ENCODE measurements at places on chromosomes 16 and 17.

- DNase-seq = peak; percentile 53
Measured at GRCh38 chr17:74957935-74958740, 14.4 kb downstream of the HID1 start.

- DNase-seq = peak; percentile 30
Measured at GRCh38 chr17:47956791-47957590, 692 bp downstream of the PRR15L start.

DNA sequence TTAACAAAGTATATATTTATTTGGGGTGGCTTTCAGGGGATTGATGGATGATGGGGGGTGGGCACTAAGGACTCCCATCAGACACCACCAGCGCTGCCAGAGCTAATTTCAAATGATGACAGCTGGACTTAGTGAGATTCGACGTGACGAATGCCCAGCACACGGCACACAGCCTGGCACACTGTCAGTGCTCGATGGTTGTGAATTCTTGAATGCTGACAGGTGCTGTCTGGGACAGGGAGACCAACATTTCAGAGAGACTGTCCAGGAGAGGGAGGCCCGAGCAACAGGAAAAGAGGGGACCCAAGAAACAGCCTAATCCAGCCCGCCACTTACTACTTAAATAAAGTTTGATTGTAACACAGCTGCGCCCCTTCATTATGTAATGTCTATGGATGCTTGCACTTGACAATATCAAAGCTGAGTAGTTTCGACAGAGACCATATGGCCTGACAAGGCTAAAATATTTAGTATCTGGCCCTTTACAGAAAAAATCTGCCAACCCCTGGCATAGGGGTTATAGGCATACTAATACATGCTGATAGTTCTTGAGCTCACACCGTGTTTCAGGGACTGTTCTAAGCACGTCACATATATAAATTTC, 6.2 kb upstream of the MPRIP start:
- no peak for DNase-seq

DNA sequence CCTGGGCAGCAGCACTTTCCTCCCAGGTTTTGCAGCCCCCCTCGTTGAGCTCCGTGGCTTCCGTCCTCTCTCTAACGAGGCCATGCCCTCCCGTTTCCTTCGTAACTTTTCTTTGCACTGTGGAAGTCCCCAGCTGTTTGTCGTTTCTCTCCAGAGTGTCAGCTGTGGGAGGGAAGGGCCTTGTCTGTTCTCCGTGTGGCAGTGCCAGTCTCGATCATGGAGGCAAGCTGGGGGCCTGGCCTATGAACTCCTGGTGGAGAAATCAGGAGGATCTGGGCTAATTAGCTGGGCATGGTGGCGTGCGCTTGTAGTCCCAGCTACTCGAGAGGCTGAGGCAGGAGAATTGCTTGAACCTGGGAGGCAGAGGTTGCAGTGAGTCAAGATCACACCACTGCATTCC, 28.3 kb downstream of the TBCD start:
- DNase-seq = no peak

GRCh38 chr17:67241719-67242341, 3.2 kb downstream of the HELZ start:
- DNase-seq = no peak

DNA sequence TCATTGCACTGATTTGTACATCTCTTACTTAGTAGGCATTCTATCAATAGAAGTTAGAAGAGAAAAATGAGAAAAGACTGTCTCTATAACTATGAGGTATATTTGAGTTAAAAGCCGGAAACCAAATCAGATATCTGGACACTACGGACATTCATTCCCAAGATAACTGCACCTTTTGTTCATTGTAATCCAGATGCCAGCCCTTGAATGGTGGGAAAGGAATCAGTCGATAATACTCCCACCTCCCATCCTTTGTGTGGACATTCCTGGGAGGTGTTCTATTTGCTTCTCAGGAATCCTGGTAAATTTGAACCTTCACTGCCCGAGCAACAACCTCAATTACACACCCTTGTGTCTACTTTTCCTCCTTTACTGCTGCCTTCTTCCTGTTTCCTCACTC, 225.2 kb downstream of the CHD9NB start:
- DNase-seq = no peak

DNA sequence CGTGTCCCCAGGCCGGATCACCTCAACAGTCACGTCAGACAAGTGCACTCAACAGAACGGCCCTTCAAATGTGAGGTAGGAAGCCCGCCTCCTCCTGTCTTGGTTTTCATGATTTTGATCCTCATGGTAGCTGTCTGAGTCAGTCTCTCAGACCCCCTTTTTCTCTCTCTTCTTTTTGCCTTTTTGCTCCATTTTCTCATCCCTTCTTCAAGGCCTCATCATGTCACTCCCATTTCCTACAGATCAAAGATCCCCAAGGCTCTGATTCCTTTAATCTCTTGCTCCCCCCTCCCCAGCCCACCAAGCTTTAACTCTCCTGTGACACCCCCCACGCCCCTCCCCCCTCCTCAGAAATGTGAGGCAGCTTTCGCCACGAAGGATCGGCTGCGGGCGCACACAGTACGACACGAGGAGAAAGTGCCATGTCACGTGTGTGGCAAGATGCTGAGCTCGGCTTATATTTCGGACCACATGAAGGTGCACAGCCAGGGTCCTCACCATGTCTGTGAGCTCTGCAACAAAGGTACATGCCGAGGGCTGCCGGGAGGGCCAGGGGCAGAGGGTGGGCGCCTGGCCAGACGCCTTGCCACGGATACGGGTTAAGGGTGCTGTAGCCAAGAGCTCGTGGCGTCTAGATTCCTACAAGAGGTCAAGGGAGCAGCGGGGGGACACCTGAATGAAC, 2.0 kb downstream of the MAZ start:
- DNase-seq = no peak

- DNase-seq = no peak
Measured at GRCh38 chr17:3035968-3036280, 27.5 kb downstream of the OR1D5 start.

DNA sequence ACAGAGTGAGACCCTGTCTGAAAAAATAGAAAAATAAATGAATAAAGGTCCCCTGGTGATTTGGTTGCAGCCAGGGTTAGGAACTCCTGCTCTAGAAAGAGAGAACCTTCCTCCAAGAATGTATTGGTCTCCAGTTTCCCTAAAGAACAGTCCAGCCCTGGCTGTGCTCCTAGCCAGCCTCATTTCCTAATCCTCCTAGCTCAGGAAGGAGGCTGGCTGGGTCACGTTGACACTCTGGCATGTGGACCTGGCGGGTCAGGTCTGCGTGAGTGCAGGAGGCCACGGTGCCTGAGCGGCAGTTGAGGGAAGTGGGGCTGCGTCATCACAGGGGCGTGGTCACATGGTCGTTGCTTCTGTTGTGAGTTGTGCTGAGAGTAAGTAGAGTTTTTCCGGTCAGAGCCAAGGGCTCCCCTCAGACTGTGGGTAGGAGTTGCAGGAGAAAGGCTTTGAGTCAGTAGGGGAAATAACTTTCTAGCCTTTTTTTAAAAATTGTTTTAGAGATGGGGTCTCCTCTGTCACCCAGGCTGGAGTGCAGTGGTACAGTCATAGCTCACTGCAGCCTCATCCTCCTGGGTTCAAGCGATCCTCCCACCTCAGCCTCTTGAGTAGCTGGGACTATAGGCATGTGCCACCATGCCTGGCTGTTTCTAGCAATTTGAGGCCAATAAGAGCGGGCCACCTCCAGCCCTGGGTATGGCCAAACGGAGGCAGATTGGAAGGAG, 194.0 kb upstream of the CIBAR2 start:
- DNase-seq = peak; percentile 89

DNA sequence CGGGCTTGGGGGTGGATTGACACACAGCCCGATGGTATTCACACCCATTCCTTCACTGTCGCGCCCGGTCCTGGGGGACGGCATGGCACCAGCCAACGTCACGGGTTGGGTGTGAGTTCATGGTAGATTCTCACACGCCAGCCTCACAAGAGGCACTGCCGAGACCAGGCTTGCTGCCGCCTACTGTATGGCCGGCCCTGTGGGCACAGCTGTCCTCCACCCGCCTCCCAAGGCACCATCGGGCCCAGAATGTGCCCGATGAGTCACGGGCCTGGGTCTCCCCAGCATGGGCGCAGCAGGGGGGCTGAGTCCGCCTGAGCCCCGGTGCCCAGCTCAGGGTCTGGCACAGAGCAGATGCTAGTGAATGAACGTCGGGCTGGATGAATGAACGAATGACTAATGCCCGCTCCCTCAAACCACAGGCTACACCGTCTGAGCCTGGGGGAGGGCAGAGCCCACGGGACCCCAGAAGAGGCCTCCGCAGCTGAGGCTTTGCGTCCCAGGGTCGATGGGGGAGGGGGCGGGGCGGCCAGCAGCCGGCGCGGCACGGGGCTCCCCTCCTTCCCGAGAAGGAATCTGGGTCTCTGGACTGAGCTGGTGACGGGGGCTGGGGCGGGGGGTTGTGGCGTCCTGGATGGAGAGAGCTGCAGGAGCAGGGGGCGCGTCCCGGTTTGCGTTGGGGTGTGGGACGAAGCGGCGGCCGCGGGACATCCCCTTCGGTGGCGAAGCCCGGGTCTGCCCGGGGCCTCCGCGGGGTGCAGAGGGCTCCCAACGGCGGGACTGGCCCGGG, 829 bp downstream of the PITPNM3 start:
- DNase-seq = peak; percentile 75

- DNase-seq = no peak
Measured at GRCh38 chr17:58002154-58002948, 4.7 kb downstream of the SRSF1 start.

GRCh38 chr17:8975091-8975725, 9.7 kb upstream of the PIK3R5 start:
- no peak for DNase-seq

- no peak for DNase-seq
Measured at GRCh38 chr16:4814542-4815173, 12.2 kb upstream of the ROGDI start.

DNA sequence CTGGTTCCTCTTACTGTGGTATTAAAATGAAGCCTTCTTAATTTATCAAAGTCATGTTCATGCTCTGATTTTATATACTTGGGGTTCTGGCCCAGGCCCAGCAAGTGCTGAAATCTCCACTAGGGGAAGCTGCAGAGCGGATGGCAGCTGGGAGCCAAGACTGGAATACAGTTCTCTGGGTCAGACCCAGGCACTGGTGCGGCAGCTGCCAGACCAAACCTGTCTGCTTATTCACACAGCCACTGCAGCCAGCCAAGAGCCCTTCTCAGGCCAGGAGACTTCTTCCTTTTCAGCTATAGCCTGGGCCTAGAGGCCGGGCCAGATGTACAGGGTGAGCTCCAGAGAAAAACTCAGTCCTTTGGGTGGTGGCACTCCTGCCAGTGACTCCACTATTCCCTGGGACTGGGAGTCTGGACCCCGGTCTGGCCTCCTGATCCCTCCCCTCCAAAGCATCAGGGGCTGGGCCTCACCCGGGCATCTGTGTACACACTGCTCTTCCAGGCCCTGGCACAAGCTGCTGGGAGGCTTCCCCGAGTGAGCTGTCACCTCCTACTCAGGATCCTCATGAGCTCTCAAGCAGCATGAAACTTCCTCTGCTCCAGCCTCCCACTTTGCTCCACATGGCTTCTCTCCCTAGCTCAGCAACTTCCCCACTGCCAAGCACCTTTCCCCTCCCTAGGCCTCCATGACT, 24.4 kb downstream of the ATP6V0D1 start:
- peak; percentile 23 for DNase-seq

DNA sequence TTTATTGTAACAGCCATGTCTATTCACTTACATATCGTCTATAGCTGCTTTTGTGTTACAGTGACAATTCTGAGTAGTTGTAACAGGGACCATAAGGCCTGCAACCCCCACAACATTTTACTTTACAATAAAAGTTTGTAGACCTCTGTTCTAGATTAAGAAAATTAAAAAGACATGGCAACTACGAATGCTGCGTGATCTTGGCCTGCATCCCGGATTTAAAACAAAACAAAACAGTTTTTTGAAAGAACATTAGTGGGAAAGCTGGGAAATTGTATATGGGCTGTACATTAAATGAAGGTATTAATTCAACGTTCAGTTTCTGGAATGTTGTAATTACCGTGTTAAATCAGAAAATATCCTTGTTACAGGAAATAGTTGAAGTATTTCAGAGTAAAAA, 64.1 kb downstream of the RMI2 start:
- no peak for DNase-seq

DNA sequence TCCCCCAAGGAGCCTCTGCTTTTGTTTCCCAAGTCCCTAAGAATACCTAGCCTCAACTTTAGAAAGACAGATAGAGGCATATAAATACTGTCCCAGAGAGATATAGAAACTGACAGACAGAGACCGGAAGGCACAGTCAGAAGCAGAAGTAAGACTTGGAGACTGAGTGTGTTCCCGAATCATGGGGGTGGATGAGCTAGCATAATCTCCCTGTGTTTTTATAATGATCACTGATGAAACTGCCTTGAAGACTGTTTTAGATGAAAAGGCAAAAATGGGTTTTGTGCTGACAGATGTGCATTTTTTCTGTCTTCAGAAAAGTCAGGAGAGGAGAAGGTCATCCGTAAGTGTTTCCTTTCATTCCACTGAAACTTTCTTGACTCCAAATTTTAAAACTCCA, 8.3 kb upstream of the PSMD3 start:
- DNase-seq = no peak

DNA sequence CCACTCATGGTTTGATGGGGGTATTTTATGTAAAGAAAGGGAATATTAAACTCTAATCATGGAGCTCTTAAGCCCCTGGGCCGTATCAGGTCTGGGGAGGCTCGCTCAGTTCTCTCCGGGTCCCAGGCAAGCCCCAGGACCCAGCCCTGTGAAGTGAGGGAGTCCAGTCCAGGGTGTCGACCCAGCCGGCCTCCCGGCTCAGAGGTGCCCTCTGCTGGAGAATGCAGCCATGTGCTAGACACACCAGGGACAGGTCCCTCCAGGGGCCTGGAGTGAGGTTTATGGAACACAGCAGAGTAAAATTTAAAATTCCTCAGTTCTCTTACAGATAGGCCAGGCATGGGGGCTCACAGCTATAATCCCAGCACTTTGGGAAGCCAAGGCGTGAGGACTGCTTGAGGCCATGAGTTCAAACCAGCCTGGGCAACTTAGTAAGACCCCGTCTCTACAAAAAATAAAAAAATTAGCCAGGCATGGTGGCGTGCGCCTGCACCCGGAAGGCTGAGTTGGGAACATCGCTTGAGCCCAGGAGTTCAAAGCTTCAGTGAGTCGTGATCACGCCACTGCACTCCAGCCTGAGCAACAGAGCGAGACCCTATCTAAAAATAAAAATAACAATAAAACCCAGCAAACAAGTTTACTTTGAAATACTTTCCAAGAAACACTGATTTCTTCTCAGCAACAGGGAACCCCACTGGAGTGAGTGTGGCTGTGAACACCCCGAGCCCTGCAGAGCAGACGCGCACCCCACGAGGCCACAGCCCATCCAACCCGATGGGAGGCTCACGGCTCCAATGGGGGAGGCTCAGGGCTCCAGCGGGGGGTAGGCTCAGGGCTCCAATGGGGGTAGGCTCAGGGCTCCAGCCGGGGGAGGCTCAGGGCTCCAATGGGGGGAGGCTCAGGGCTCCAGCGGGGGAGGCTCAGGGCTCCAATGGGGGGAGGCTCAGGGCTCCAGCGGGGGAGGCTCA, 72.2 kb downstream of the ZNF778 start:
- DNase-seq = peak; percentile 68

- DNase-seq = no peak
Measured at GRCh38 chr16:8776129-8776584, 21.3 kb downstream of the TMEM186 start.

DNA sequence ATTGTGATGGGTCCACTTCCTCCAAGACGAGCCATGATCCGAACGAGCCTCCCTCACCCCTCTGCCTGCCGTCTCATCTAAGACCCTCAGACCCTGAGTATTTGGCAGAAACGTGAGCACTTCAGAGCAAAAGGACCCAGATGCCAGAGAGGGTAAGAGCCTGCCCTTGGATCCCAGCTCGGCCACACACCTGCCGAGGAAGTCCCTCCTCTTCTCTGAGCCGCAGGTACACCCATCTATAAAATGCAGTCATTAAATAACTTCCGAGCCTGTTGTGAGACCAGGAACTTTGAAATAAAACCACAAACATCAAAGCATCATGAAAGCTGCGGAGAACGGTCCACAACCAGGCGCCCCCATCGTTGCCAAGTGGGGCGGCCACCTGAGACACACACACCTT, 64.8 kb upstream of the DOC2B start:
- DNase-seq = no peak

Data from kidney tubule cell (primary cell).